Activated CD8-positive, alpha-beta T cell treated with anti-CD3 and anti-CD28 coated beads for 36 hours (primary cell): ENCODE measurements at places on chromosomes 3 and 15.
A peak's percentile ranks its signal among the peaks of the same experiment; 100 is the strongest.

DNA sequence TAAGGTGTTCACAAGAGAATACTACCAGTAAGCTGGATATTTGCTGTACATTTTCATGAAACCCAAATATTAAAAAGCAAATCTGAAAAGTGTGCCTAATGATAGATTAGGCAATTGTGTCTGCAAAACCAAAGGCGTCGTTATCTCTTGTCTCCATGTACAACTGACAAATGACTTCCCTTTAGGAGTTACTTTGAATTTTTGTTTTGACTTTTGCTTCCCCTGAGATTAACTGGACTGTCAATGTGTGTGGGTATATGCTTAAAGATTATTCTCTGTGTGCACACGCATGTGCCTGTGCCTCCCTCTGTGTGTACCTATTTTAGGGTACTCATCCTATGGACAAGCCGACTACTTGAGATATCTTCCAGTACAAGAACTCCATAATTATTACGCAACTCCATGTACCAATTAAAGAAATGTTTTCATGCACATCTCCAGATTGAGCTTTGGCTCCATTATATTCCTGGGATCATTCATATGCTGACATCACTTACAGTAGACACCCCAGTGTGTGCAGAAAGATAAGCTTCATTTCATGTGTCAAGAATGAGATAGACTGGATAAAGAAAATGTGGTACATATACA, 431.2 kb upstream of the ADAMTS9 start:
- no peak for DNase-seq

DNA sequence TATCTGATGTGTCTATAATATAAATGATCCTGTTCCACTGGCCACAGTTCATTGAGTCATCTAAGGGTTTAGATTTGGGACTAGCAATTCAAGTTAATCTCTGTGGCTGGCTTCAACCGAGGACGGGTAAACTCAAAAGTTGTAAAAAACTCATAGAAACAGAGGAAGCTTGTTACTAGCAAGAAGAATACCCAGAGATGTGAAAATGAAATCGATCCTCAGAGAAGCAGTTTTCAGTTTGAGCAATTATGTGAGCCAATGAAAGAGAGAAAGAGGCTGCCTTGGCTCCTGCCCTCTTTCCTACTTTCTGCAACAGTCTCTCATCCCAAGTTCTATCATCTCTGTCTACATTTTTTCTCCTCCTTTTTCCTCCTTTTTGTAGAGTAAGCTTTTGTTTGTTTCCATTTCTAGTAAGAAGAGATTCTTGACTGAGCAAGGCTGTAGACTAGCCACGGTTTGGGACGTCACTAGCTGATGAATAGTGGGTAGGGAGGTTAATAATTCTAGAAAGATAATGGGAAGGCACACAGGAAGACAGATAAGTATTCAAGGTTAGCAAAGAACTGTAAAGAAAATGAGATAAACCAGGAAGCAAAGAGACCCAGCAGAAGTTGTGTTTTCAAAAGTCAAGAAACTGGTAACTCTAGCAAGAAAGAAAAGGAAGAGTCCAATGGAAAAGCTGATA, 298.9 kb upstream of the NR2F2 start:
- no peak for DNase-seq

DNA sequence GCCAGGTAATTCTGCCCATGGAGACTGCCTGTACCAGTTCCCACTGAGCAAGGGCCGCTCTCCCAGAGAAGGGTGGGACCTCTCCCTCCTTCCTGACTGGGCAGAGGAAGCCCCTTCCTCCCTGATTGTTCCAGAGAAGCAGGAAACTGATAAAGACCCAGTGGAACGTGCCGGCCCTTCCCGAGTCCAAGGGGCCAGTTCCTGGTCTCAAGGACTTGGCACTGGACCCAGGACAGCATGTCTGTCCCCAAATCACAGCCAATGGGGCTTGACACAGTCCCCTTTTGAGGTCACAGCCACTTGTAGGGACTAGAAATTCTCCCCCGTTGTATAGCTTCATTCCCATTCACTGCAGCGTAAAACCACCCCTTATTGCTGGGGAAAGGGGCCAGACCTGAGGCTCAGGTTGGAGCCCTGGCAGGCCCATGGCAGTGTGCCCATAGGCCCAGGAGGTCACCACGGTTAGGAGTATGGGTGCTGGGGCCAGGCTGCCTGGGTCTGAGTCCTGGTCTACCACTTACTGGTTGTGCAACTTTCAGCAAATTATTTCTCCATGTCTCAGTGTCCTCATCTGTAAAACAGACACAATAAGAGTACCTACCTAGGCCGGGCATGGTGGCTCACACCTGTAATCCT, 18.1 kb downstream of the CSRNP1 start:
- DNase-seq: no peak

- DNase-seq: no peak
These were observed 1777.1 kb downstream of the OTOL1 start for GRCh38 chr3:163273694-163274093.

- DNase-seq: peak; percentile 30
These were observed 35.5 kb upstream of the ATP1B3 start for GRCh38 chr3:141840737-141841544.

- no peak for DNase-seq
These were observed 549.7 kb upstream of the EPHA6 start for GRCh38 chr3:96264701-96265100.

DNA sequence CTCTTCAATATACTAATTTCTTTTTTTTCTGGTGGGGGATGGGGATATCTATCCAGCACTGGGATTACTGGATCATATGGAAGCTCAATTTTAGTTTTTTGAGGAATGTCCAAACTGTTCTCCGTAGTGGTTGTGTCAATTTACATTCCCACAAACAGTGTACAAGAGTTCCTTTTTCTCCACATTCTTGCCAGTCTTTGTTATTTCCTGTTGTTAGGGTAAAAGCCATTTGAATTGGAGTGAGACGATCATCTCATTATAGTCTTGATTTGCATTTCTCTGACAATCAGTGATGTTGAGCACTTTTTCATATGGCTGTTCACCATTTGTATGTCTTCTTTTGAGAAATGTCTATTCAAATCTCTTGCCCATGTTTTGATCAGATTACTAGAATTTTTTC, 12.8 kb upstream of the WDR49 start:
- DNase-seq: no peak

- no peak for DNase-seq
These were observed 356.2 kb downstream of the OCA2 start for GRCh38 chr15:27742751-27743477.

- DNase-seq: no peak
These were observed 276.9 kb upstream of the IL12A start for GRCh38 chr3:159711560-159712333.

- no peak for DNase-seq
These were observed 247.5 kb downstream of the DTWD1 start for GRCh38 chr15:49868348-49868747.
